ENCODE measurements at places on chromosomes 6 and 20.

DNA sequence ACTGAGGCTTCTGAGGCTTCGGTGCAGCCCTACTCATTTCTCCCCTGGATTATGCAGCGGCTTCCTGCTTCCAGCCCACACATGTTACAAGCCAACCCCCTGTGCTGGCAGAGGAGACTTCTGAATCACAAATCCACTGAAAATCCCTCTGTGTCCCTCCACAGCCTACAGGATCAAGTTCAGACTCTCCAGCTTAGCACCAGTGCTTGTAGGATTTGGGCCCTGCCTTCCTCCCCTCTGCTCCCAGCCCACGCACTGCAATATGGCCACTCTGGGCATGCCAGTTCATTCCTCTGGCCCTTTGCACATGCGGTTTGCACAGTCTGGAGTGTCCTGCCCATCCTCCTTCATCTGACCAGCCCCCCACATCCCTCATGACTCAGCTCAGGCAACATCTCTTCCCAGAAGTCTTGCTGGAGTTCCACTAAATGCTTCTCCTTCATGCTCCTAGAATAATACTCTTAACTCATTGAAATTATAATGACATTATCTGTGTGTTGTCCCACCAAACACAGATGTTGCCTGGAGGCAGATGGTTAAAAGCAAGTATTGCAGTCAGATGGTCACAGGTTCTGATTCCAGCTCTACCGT, 15.9 kb upstream of the MDGA1 start:
- DNase-seq, result peak; percentile 90

DNA sequence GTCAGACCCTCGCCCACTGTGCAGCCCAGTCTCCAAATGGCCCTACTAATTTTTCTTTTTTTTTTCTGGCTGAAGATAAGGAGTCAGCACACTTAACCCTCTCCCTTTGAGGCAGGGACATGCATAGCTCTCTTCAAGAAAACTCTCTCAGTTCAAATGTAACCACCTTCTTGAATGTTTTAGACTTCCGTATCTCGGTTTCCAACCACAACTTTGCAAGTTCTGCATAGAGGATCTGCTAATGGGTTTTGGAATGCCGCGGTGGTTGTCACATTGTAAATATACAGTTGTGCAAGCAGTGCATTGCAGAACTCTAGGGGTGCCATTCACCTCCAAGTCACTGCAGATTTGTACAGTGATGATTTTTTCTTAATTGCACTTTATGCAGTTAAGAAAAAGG, 59.4 kb upstream of the SLC35B3 start:
- no peak for DNase-seq

DNA sequence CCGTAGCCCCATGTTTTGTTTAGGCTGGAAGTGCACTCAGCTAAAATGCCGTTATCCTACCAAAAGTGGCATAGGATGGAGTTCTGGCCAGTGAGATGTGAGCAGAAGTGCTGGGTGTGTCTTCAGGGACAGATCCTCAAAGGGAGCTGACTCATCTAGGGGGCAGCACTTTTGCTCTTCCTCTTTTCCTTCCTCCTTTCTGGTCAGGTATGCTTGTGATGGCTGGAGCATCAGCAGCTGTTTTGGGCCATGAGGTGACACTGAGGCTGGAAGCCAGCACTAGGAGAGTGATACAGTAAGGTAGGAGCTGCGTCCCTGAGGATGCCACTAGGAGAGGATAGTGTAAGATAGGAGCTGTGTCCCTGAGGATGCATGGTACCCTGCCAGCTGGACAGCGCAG, 4.6 kb upstream of the OSBPL2 start:
- DNase-seq, result no peak

- no peak for DNase-seq
These were observed 28.7 kb downstream of the FKBP1A start for GRCh38 chr20:1364106-1364505.

DNA sequence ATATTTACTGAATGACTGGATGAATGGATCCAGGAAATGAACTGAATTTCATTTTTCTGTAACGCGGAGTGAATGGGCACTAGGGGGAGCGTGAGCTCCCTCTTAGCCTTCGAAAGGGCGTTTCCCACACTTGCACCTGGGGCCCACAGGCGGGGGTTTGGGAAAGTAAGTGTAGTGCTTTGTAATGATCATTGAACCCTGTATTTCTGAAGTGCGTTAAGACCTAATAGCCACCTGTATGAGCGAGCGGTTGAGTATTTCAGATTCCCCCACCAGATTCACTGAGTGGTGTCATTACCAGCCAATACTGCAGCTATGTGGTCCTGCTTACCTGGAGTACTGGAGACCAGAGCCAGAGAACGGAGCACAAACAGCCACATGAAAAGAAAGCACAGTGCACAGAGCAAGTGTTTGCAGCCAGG, 10.5 kb downstream of the SYTL3 start:
- DNase-seq, result no peak

DNA sequence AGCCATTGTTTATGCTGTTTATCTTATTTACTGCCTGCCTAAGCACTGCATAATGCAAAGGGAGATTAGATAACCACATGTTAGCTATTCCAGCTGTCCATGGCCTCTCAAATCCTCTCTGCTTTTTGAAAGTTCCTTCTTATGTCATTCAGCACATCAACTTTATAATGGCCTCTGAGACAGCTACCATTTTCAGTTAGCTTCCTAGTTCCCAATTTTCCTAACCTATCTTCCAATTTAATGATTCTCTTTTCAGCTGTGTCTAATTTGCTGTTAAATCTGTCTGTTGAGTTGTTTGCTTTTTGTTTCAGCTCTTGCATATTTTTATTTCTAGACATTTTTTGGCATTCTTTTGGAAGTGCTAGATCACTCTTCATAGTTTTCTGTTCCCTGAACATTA, 173.4 kb upstream of the PLCB4 start:
- no peak for DNase-seq

DNA sequence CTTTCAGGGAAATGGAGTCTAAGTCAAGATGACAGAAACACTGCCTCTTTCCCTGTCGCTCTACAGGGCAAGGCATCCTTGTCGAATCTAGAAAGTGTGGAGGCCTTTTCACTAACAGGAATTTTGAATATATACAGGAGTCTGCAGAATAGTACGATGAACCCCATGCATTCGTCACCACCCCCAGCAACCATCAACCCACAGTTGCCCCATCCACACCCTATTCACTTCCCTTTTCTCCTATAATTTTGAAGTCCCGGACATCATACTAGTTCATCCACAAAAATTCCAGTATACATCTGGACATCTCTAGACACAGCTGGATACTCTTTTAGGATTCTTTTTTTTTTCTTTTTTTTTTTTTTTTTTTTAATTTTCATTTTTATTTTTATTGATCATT, 80.7 kb upstream of the RIN2 start:
- no peak for DNase-seq
